Kidney (tissue), 22 donors: ENCODE measurements at places on chromosomes 16 and 17. TPM values are rescaled to one million over a fixed set of nuclear protein-coding genes. Genes with fewer than 3 reads are reported as not detected.

- H3K27ac ChIP-seq, result no peak overlapping the region
- H3K27me3 ChIP-seq, result no peaks in the 10 kb centered on the region
- no peaks in the 10 kb centered on the region for H3K36me3 ChIP-seq
- no peak for DNase-seq
Measured at GRCh38 chr16:23286131-23286532, 16.0 kb upstream of the SCNN1B start.

Gene TMED6
- 2.6 TPM for total RNA-seq

DNA sequence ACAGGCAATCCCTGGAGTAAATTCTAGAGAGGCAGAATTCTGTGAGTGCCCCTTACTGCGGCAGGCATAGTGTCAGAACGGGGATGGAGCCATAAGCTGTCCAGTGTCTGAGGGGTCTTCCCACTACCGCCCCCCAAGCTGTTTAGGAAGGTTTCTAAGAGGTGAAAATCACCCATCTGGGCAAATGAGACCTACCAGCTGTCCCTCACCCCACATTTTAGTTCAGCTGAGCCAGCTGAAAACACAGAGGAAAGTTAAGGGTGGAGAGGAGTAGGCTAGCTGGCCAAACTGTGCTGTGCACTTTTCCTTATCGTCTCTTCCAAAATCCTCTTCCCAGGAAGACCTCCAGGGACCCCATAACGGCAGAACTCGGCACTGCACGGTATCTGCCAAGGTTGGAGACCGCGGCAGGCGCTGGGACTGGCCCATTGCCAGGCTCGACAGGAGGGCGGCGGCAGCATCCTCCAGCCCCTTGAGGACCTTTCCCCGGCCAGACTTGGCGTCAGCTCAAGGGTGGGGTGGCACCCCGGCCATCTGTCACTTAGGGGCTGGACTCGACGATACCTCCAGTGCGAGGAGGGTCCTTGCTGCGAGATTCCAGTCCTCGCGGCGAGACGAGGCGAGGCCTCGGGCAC, 955 bp downstream of the ACLY start:
- H3K27ac ChIP-seq, result peak overlapping the region; percentile 80
- peaks cover 4% of the 10 kb centered on the region for H3K36me3 ChIP-seq
- peak overlapping the region; percentile 75 for H3K4me3 ChIP-seq
- peaks cover 28% of the 10 kb centered on the region for H3K4me1 ChIP-seq
- H3K27me3 ChIP-seq, result no peaks in the 10 kb centered on the region
- DNase-seq, result peak; percentile 46

Gene CSNK1D
- 160 TPM for total RNA-seq

Gene TP53TG3
- total RNA-seq, result not detected

Gene PSKH1
- 33.2 TPM for total RNA-seq

Gene BEAN1
- total RNA-seq, result 2.4 TPM

Gene UTS2R
- not detected for total RNA-seq

Gene TMEM238L
- total RNA-seq, result 0.47 TPM

Gene WDR45B
- total RNA-seq, result 65.4 TPM

Gene LLGL2
- total RNA-seq, result 262 TPM

Gene DUS2
- total RNA-seq, result 12.5 TPM

Gene KRT20
- not detected for total RNA-seq

Gene MMP25
- total RNA-seq, result 1.7 TPM

DNA sequence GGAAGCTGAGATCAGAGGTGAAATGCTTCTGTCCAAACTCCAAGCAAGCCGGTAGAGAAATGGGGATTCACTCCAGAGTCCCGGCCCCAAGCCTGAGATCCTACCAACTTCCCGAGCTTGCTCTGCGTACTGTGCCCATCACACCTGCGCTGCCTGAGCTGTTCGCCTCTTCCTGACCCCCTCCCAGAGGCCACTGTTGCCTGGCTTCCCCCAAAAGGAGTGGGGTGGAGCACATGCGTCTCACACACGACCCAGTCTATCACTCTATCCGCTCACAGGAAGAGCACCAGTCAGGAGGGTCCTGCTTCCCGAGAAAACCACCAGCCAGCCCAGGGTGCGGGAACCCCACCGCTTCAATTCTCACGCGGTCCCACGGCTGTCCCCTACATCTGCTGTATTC, 13.5 kb upstream of the C16orf95 start:
- H3K27ac ChIP-seq, result no peak overlapping the region
- no peaks in the 10 kb centered on the region for H3K4me1 ChIP-seq
- H3K27me3 ChIP-seq, result no peaks in the 10 kb centered on the region

Gene TRAPPC2L
- total RNA-seq, result 48.3 TPM

DNA sequence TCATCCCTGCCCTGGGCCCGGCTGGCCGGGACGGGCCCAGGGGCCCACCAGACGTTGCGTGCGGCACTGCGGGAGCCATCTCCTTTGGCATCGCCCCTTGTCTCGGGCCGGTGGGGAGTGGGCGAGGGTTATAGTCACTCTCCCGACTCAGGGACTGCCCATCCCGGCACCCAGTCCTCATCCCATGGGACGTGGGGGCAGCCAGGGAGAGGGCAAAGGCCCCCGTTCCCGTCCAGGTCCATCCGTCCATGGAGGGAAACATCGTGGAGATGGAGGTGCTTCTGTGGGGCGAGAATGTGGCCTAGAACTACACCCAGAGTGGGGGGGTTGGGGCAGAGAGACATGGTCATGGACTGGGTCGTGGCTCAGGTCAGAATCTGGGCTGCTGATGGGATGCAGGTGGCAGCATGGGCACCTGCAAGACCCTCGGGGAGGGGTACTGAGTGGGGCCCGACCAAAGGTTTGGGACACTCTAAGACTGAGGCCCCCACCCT, 2.4 kb upstream of the WDR90 start:
- no peak overlapping the region for H3K4me3 ChIP-seq
- peak overlapping the region; percentile 78 for H3K27ac ChIP-seq
- no peaks in the 10 kb centered on the region for H3K36me3 ChIP-seq
- no peak for DNase-seq
- H3K27me3 ChIP-seq, result no peaks in the 10 kb centered on the region
- peaks cover 12% of the 10 kb centered on the region for H3K4me1 ChIP-seq

- H3K36me3 ChIP-seq, result no peaks in the 10 kb centered on the region
- no peaks in the 10 kb centered on the region for H3K27me3 ChIP-seq
Measured at GRCh38 chr17:2517539-2517938, 5.9 kb upstream of the METTL16 start.

DNA sequence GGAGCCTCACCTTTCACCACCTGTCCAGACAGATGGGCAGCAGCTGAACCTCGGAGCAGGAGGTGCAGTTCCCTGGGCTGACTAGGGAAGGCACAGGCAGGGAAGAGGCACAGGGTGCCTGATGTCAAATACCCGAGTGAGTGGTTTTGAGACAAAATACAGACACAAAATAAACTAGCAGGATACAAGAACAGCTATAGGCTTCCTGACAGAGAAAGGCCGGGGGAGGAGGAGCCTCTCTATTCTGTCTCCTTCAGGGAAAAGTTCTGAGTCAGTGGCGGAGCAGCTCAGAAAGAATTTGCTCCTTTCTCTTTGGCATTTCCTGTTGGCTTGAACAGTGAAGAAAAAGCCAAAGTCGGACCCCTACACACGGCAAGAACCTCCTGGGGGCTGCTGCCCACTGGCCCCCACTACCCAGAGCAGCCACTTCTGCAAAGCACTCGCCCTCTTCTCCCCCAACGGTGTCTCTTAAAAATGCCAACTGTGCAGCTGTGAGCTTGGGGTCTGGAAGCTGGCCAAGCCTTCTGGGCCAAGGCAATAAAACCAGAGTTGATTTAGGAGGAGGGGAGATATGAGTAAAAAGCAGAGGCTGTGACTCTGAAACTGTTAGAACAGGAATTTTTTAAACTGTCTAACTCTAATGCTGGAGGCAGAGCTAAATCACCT, 14.4 kb upstream of the FAAP100 start:
- peak overlapping the region; percentile 79 for H3K27ac ChIP-seq
- peak overlapping the region; percentile 29 for H3K4me3 ChIP-seq
- H3K36me3 ChIP-seq, result peaks cover 74% of the 10 kb centered on the region
- H3K4me1 ChIP-seq, result peaks cover 13% of the 10 kb centered on the region
- H3K27me3 ChIP-seq, result no peaks in the 10 kb centered on the region

- no peak overlapping the region for H3K4me3 ChIP-seq
- H3K4me1 ChIP-seq, result no peaks in the 10 kb centered on the region
- no peak overlapping the region for H3K27ac ChIP-seq
- DNase-seq, result no peak
Measured at GRCh38 chr17:9729034-9729650, 62.2 kb downstream of the DHRS7C start.

DNA sequence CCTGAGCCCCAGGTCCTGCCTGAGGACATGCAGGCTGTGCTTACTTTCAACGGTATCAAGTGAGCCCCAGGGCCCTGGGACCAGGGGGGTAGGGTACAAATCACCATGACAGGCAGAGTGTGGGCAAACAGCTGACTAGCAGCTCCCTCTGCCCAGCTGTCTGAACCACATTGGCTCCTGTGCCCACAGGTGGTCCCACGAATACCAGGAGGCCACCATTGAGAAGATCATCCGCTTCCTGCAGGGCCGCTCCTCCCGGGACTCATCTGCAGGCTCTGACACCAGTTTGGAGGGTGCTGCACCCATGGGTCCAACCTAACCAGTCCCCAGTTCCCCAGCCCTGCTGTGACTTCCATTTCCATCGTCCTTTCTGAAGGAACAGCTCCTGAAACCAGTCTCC, 10.0 kb downstream of the SLC46A1 start:
- no peak overlapping the region for H3K27ac ChIP-seq
- no peak for DNase-seq
- no peaks in the 10 kb centered on the region for H3K27me3 ChIP-seq
- H3K4me3 ChIP-seq, result no peak overlapping the region
- peaks cover 4% of the 10 kb centered on the region for H3K4me1 ChIP-seq

Gene ARL5C
- not detected for total RNA-seq

- DNase-seq, result no peak
- H3K4me1 ChIP-seq, result no peaks in the 10 kb centered on the region
- H3K4me3 ChIP-seq, result no peak overlapping the region
- H3K36me3 ChIP-seq, result no peaks in the 10 kb centered on the region
Measured at GRCh38 chr16:69048328-69049120, 56.9 kb upstream of the HAS3 start.

GRCh38 chr17:68326681-68327080, 35.4 kb downstream of the ARSG start:
- H3K27ac ChIP-seq, result no peak overlapping the region
- no peak overlapping the region for H3K4me3 ChIP-seq
- no peaks in the 10 kb centered on the region for H3K36me3 ChIP-seq
- no peaks in the 10 kb centered on the region for H3K27me3 ChIP-seq
- no peak for DNase-seq
